Stimulated activated CD8-positive, alpha-beta memory T cell treated with anti-CD3 and anti-CD28 coated beads, Interleukin-4, amount 100 ng/mL, for 1 hour (primary cell): ENCODE measurements at places on chromosomes 2 and 18.
A peak's percentile ranks its signal among the peaks of the same experiment; 100 is the strongest.

- no peak for DNase-seq
These were observed 72.0 kb downstream of the CTAGE1 start for GRCh38 chr18:22345718-22346117.

DNA sequence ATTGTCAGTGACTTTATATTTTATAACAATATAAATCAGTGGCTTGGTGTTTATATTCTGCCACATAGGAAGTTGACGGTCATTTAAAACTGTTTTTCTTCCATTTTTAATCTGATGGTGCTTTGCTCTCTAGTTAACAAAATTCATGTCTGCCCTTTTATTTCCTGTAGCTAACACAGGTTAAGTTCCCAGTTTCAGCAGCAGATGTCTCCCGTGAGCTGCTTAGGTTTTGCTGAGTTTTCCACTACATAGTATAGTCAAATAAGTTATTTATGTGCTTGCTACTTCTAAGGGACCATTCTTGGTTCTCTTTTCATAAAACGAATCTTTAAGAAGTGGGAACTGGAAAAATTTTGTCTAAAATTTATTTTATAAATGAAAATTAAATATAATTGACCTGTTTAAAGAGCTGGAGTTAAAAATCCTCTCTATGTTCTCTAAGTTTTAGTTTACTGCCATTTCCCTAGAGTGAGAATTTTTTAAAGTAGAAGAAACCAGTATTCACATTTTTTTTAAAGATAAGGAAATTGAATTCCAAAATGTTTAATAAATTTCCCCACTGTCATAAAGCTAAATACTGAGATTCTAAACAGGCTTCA is 20.6 kb downstream of the HTR2B start:
- peak; percentile 7 for DNase-seq

- no peak for DNase-seq
These were observed 234.3 kb downstream of the CLIP4 start for GRCh38 chr2:29349316-29350030.

DNA sequence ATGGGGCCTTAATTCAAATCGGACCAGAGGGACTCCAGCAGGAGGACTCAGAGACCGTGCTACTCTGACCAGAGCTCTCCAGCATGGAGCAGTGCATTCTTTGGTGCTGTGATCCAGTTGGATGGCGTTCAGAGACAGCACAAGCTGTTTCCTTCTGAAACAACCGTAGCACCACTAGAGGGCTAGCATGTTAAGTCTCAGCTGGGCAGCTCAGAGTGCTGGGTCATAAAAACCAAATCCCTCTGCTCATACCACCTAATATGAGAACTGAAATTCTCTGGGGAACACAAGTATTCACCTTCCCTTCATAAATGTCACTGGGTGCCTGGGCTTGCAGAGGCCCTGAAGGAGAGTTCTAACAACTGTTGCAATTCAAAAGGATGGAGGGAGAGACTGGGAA is 97.7 kb upstream of the TFCP2L1 start:
- no peak for DNase-seq

GRCh38 chr18:60894254-60894945 is 438.8 kb upstream of the CDH20 start:
- no peak for DNase-seq

DNA sequence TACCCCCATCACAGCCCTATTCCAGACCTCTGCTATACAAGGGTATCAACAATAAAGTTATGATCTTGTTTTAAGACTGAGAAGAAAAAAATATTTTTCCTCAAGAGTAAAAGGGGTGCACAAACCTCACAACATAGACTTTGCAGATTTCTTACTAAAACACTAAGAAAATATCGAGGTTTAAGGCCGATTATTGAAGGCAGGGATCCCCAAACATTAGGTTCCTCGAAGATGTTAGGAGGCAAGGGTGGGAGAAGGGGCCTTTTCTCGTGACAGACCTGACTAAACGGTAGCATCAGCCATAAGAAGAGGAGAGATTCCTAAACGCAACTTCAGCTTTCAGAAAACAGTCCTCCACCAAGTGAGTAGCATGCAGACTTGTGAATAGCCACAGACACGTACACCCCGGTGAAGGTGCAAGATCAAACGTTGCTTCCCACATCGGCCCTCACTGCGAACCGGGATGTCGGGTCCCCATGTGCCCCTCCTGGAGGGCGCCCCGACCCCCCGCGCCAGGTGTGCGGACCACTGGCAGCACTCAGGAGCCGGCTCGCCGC is 678 bp downstream of the PIAS2 start:
- DNase-seq: no peak

DNA sequence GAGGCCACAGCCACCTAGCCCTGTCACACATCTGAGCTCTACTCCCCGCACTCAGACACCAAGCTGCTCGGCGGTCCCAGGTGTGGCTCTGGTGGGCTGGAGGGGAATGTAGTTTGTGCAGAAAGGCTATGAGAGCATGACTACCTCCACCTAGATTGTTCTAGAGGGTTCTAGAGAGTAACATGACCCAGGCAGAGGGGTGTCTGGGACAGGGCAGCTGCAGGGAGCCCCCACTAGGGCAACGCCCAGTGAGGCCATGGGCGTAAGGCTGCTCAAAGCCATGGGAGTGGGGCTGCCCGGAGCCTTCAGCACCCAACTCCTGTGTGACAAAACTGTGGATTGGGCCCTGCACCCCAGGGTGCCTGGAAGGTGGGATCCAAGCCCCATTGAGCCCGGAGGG is 511.4 kb upstream of the MYT1L start:
- no peak for DNase-seq

DNA sequence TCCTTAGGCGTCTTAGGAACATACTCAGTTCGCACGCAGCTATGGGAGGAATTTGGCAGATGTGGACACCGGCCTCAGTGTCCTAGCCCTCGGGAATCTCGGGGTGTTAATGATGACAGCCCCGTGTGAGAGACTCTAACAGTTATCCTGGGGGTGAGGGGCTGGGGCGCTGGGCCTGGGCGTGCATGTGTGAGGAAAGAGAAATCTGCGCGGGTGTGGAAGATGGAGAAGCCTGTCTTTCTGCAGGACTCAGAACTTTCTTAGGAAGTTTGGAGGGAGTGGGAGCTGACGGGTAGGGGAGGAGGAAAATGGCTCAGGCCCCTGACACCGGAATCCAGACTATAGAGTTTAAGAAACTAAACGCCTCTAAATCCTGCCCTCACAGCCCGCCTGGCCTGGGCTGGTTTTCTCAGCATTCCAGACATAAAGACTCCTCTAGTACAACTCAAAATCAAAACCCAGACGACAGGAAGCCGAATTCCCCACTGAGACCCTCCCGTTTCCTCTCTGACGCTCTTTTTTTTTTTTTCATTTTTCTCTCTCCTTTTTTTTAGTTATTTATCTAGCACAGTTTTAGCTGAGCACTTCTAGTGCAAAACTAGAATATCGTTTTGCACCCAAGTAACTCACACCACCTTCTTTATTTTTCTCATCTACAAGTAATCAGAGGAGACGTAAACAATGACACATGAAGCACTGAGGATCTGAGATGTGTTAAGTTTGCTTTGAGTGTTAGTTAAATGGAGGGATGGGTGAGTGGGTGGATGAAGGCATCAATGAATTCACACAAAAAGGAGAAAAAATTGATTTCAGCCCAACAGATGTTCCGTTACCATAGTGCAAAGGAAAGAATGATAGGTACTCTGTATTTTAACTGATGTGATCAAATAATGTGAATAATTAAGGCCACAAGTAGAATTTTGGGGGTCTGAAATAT is 1.2 kb upstream of the HAAO start:
- no peak for DNase-seq
